Bronchial epithelial cell (primary cell): ENCODE measurements at places on chromosomes 5 and 9.

DNA sequence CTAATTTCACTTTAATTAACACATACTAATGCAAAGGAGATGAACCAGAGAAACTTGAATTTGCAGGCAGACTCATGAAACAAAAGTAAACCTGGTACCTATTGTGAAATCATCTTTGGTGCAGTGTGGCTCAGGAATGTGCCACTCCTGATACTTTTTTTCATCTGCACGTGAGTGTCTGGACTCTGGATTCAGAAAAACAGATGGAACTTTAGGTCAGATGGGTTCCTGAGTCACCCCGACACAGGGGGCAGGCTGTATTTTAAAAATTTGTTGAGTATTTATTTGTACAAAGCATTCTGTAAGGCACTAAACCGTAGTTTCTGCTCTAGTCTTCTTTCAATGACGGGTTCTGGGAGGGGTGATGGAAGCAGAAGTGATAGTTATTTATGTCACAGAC is 52.2 kb upstream of the TUT7 start:
- DNase-seq, result peak; percentile 88

- DNase-seq, result no peak
Measured at GRCh38 chr9:32565967-32566366, 7.0 kb downstream of the NDUFB6 start.

DNA sequence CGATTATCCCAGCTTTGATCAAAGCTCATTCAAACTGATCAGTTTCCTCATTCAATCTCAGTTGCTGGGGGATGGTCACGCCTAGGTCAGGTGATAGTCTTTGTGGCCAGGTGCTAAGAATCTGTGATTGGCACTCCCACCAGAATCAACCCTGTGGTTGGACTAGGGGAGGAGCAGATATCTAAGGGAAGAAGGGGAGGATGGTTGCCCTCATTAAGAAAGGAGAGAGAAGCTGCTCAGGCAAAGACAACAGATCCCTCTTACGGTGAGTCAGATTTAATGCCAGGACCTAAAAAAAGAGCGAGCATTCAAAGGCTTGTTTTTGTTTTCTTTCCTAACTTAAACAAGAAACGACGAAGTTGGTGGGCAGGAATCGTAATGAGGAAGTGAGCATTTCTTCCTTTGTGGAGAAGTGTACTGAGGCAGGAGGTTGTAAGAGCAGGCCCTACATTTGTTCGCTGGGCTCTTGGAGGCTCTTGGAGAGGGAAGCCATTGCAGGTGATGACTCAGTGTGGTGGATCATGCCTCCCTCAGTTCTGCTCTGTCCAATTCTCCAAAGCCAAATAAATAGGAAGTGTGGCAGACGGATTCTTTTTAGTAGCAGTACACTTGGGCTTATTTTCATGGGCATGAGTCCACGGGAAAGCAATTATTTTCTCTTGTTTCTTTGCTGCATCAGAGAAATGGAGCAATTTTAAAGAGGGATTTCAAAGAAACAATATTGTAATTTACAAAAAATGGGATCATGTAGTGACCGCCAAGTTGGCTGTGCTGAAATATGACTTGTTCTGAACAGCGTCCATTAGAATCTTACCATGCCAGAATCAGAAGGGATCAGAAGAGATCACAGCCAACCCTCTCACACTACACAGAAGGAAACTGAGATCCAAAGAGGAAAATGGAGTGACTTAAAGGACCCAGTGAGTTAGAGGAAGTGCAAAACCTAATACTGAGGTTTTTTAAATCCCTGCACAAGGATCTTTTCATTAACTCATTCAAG is 18.7 kb upstream of the TGFBR1 start:
- DNase-seq, result peak; percentile 24

- DNase-seq, result peak; percentile 89
Measured at GRCh38 chr9:304519-305185, 90.0 kb downstream of the DOCK8 start.

DNA sequence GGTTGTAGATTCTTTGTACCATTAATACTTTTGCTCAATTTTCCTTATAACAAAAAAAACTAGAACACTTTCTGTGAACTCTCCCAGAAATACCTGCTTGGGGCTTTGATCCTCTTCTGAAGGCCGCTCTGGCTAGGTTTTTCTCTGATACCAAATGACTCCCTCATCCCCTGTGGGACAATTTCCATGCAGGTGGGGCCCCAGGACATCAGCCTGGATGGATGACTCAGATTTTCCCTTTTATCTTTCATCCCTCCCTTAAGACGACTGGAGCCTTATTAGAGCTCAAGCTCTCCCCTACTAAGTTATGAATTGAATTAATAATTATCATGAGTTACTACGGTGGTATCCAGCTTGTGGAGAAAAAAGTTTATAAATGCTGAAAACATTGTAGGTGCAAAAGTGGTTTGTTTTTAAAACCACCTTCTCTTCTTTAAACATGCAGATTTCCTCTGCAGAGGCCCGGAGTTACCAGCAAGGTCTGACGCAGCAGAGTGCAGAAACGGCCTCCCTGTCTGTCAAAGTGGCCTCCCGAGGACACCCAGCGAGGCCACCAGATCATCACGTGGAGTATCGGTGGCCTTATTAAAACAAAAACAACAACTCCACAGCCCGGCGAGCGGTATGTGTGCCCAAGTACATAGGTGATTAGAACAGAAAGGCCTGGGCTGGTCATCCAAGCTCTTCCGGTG is 50.8 kb upstream of the IRX4 start:
- DNase-seq, result no peak

- peak; percentile 25 for DNase-seq
Measured at GRCh38 chr9:129406278-129407225, 214.3 kb downstream of the C9orf50 start.

- no peak for DNase-seq
Measured at GRCh38 chr5:164651546-164652275, 1146.3 kb downstream of the MAT2B start.

GRCh38 chr9:120259100-120259499 is 320.9 kb downstream of the CDK5RAP2 start:
- no peak for DNase-seq

- DNase-seq, result peak; percentile 76
Measured at GRCh38 chr9:20570756-20571155, 51.5 kb downstream of the MLLT3 start.

DNA sequence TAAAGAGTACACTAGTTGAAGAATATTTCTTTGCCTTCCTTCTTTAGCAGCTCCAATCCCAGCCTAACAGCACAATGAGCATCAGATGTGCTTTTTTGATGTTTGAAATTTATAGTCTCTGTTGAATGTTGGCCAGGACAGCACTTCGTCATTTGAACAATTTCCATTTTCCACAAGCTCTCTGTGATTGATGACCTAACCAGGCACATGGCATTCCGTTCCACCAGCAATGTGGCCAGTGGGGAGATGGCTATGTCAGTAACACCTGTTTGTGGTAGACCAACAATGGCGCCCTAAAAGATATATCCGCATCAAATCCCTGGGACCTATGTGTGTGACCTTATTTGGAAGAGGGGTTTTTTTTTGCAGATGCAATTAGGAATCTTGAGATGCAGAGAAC is 66.8 kb downstream of the PALM2AKAP2 start:
- no peak for DNase-seq

DNA sequence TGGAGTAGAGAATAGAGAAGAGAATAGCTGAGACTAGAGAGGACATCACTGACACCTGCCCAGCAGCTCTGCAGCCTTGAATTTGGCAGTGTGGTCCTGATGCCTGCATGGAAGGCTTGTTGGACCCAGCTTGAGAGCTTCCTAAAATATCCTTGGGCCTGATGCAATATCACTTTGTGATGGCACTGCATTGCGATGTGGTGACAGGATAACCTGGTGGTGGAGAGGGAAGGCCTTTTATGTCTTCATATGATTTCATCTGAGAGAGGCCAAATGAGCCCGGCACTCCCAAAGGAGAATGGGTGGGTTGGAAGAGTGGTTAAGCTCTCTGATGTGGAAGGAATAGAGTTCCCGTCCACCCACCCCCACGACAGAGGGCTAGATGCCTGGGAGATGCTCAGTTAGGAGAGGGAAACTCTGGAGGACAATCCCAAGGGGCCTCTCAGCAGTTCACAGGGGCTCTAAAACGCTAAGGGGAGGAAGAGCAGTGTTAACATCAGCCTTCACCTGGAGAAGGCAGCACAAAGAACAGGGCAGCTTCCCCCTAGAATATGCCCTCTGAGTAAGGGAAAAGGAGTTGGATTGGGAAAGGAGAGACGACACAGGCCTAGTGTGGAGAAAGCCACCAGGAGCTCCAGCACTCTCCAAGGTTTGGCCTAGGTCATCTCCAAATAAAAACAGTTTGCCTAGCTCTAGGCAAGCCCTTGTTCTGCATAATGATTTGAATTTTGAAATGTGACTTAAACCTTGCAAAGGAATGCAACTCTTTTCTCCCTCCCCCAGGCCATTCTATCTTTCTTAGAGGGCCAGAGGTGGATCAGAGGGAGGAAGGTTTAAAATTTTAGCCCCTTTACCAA is 99.8 kb upstream of the SSBP2 start:
- no peak for DNase-seq

DNA sequence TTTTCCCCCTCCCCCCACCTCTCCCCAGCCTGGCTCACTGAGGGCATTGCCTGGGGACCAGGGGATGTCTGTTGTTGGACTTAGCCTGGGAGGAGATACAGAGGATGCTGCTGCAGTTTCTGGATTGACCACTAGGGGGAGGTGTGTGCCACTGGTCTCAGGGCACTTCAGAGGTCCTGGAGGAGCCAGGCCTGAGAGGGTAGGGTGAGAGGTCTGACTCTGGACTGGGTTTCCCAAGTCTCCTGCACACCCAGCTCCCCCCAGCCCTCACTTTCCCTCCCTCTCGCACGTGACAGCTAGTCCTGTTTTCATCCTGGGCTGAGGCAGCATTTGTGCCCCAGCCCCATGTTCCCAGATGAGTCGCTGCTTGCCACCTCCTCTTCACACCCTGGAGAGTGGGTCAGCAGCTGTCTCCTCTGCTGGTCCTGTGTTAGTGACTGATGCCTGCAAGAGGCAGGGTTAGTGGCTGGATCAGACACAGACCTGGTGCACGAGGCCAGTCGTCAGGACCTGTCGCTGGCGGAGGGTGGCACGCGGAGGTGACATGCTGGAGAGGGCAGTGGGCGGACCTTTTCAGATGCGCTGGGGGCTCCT is 4.4 kb downstream of the IL3 start:
- peak; percentile 71 for DNase-seq

GRCh38 chr5:160174780-160175437 is 54.4 kb upstream of the FABP6 start:
- DNase-seq, result no peak

GRCh38 chr9:126375386-126375785 is 48.8 kb downstream of the MVB12B start:
- peak; percentile 33 for DNase-seq

GRCh38 chr9:136117916-136118319 is 757 bp downstream of the TMEM250 start:
- no peak for DNase-seq

DNA sequence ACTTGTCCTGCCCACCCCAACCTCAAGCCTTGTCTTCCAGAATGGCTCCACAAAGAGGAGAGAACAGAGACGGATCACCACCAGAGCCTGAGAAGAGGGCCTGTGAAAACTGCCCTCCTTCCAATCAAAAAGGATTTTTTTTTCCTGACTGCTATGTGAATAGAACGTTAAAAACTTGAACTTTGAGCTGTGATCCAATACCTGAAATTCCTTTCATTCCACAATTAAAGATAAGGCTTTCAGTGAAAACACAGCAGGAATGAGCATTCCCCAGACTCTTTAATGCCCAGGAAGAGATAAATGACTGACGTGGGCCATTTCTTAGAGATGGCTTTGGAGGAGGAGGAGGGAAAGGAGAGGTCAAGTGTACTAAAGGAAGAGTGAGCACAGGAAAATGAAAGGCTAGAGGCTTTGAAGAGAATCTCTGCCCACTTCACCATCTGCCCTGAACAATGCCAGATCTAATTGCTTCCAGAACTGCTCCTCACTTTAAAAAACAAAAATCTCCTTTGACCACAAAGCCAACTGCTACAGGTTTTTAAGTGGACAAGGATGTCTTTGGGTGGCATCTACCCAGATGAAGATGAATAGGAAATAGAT is 177.9 kb upstream of the MAP3K1 start:
- no peak for DNase-seq

DNA sequence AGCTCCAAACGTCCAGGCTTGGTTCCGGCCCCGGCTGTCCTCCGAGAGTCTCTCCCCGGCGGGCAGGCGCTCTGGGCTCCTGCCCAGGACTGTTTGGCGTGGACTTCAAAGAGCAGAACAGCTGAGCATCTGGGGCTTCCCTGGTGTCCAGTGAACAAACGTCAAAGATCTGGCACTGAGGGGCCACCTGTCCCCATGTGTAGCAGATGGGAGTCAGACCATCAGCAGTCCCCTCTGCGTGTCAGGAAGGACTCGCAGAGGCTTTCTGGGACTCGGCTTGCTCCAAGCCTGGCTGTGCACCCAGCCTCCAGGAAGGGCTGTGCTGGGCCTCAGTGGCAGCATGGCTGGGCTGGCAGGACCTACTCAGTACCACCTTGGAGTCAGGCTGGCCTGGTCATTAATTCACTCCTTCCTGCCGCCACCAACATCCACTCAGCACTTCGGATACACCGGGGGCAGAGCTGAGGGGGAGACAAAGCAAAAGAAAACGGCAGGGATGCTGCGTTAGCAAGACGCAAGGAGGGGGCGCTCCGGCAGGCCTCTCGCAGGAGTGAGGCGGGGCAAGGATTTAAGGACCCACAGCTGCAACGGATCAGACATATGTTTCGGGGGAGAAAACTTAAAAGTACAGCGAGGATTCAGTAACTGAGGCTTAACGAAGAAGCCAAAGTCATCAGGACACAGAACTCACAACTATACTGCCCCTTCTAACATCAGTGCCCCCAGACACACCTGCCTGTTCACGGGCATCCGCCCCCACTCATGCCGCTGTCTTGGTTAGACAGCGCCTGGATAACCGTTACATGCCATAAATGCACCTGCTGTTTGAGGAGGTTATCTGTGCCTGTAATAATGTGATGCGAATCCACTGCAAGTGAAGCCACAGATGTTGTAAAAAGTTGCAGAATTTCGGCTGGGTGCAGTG is 164.5 kb upstream of the PHYKPL start:
- DNase-seq, result no peak

DNA sequence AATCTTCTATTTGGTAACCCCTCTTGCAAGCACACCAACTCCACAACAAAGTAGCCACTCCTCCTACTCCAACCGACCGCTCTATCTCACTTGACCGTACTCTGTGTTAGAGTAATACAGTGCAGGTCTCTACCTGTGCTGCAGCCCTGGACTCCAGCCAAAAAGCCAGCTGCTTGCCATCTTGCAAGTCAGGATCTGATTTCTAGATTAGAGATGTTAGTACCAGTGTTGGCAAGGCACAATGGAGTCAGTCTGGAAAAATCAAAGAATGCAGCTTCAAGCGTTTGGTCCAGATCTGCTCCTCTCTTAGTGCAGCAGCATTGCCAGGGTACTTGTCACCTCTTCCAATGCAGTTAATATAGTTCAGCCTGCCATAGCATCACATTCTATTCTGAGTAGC is 477.6 kb downstream of the ZSWIM6 start:
- peak; percentile 96 for DNase-seq
